ENCODE measurements at places on chromosomes 6 and 20. TPM values are rescaled to one million over a fixed set of nuclear protein-coding genes. Genes with fewer than 3 reads are reported as not detected.

CEBPB gene
- 134 TPM for total RNA-seq

KCNS1 gene
- 0.58 TPM for total RNA-seq

MYO6 gene
- total RNA-seq = 6.6 TPM

CLPSL2 gene
- total RNA-seq = not detected

HUS1B gene
- total RNA-seq = 0.89 TPM

C6orf52 gene
- total RNA-seq = 4.4 TPM

GZF1 gene
- total RNA-seq = 5.9 TPM

RBPJL gene
- not detected for total RNA-seq

CRISP2 gene
- not detected for total RNA-seq

IP6K3 gene
- not detected for total RNA-seq

VSTM2L gene
- total RNA-seq = 0.60 TPM

CMTR1 gene
- total RNA-seq = 86.9 TPM

OPN5 gene
- not detected for total RNA-seq

FLRT3 gene
- total RNA-seq = not detected

SYNDIG1 gene
- not detected for total RNA-seq

SIRPD gene
- total RNA-seq = not detected

TMEM217 gene
- 9.3 TPM for total RNA-seq

ID4 gene
- not detected for total RNA-seq

SLC22A7 gene
- total RNA-seq = not detected

HLA-DRB5 gene
- not detected for total RNA-seq

PPP1R3D gene
- total RNA-seq = 6.2 TPM

SGK2 gene
- total RNA-seq = 1.7 TPM

All from activated T-cell treated with anti-CD3 and anti-CD28 coated beads, Interleukin-2, amount 50 U/mL, for 72 hours (primary cell).